ENCODE measurements at places on chromosomes 6 and 20. TPM values are rescaled to one million over a fixed set of nuclear protein-coding genes. Genes with fewer than 3 reads are reported as not detected.

Gene MAPK13
- total RNA-seq, result 52.9 TPM

Gene SHLD1
- 1.6 TPM for total RNA-seq

Gene ALDH8A1
- total RNA-seq, result 9.3 TPM

Gene CEBPB
- total RNA-seq, result 105 TPM

Gene OXT
- total RNA-seq, result not detected

Gene MSH5
- total RNA-seq, result 13.1 TPM

Gene VEGFA
- total RNA-seq, result 264 TPM

- DNase-seq, result no peak
These were observed 8.1 kb upstream of the ZNFX1 start for GRCh38 chr20:49285813-49286494.

GRCh38 chr6:119672725-119673124, 323.2 kb upstream of the MAN1A1 start:
- DNase-seq, result no peak

GRCh38 chr6:33197431-33198048, 2.9 kb downstream of the RXRB start:
- no peak for DNase-seq

DNA sequence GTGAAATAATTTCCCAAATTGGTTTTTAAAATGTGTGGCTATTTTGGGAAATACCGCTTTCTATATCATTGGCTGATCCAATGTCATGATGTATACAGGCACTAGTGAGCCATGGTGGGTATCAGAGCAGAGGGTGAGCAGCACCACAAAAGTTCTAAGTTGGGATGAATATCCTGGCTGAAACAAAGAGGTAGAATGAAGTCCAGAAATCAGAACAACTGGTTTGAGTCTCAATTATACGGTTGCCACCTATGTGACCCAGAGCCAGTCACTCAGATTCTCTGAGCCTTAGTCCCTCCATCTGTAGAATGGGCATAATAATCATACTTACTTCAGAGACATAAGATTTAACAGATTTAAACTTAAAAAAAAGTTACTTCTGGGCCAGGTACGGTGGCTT, 172.3 kb downstream of the ZFP64 start:
- no peak for DNase-seq

- no peak for DNase-seq
These were observed 25.4 kb upstream of the MRPS10 start for GRCh38 chr6:42243046-42243445.

- no peak for DNase-seq
These were observed 66.6 kb upstream of the EMILIN3 start for GRCh38 chr20:41433203-41433602.

- DNase-seq, result no peak
These were observed 30.6 kb downstream of the FASTKD5 start for GRCh38 chr20:3129094-3129493.

DNA sequence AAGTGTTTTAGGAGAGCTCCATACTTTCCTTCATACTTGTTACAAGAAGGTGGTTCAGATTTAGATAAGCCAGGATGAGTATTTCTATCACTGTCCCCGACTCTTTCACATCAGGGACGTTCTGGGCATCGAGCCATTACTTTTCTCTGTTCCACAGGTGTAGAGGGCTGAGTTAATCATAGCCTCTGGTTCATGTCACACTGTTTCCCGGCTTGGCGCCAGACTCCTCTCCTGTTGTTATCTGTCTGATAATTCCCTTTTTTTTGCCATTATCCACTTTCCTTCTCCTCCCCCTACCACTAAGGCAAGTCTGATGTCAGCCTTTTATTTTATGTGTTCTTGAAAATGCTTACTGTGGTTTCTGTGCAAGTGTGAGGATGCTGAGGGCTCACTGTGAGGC, 593.4 kb downstream of the UTRN start:
- DNase-seq, result no peak

- no peak for DNase-seq
These were observed 112.6 kb downstream of the THBS2 start for GRCh38 chr6:169140986-169141495.

DNA sequence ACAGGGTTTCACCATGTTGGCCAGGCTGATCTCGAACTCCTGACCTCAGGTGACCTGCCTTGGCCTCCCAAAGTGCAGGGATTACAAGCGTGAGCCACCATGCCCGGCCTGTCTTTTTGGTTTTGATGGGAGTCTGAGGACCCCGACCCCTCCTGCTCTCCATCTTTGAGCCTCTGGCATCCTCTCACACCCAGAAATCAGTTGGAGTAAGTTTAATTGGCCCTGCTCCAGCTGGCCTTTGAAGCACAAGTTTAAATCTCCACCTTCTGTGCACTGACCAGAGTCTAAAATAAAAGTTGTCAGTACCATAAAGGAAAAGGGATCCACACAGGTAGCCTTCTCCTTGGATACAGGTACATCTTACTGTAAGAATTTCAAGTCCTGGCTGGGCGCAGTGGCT, 15.9 kb upstream of the C20orf144 start:
- no peak for DNase-seq

- DNase-seq, result no peak
These were observed 1.2 kb downstream of the LAMA5 start for GRCh38 chr20:62365814-62366369.

GRCh38 chr6:44715188-44715587, 327.7 kb downstream of the CDC5L start:
- no peak for DNase-seq

GRCh38 chr6:161303628-161304340, 29.9 kb upstream of the AGPAT4 start:
- DNase-seq, result no peak

DNA sequence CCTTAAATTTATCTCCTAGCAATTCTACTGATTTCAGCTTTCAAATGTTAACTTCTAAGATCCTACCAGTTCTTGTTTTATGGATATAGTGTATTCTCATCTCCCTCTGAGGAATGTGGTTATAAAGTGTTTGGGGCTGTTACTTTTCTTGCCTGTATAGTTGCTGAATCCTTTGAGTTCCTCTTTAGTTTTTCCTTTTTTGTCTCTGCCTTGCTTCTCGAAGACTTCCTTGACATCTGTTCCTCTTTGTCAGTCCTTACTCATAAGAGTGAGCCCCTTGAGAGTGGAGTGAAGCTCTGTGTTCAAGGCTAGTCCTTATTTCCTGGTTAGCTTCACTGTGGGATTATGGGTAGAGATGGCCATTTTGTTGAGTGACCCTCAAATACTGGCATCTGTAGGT, 84.6 kb downstream of the ELOVL4 start:
- no peak for DNase-seq

- DNase-seq, result no peak
These were observed 102.6 kb downstream of the SNAP25 start for GRCh38 chr20:10321138-10321717.

DNA sequence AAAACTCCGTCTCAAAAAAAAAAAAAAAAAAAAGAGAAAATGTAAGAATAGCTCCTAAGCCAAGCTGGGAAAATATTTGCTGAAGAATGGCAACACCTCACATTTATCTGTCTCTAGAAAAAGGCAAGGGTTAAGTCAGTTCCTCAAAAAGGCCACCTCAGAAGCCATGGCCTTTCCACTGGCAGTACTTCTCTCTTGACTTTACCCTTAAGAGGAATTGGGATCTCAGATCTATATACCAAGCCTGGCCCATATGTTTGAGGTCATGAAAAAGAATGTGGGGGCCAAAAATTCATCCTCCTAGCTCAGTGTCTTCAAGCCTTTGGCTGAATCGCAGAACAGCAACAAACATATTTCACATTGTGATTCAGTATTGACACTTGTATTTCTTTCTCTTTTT, 10.9 kb upstream of the NCOA3 start:
- DNase-seq, result no peak
